ENCODE measurements at places on chromosomes 11 and 22.

DNA sequence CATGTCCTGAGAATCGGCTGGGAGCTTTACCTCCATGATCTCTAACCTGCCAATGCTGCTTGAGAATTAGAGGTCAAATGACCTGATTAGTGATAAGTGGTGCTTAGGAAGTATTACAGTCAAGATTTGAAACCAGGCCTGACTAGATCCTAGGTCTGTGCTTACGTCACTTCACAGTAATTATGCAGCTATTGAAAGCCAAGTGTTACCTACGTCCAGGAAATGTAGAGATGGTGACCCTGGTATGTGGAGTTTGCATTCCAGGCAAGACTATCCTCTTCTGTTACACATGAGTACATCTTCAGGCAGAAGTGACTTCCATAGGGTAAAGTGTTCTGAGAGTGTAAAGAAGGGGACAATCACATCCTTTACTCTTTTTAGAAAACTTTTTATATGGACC is 530.4 kb upstream of the TENM4 start:
- ATAC-seq, result no peak

- no peak for ATAC-seq
Observed at GRCh38 chr11:10038521-10039302, 255.3 kb downstream of the SBF2 start.

DNA sequence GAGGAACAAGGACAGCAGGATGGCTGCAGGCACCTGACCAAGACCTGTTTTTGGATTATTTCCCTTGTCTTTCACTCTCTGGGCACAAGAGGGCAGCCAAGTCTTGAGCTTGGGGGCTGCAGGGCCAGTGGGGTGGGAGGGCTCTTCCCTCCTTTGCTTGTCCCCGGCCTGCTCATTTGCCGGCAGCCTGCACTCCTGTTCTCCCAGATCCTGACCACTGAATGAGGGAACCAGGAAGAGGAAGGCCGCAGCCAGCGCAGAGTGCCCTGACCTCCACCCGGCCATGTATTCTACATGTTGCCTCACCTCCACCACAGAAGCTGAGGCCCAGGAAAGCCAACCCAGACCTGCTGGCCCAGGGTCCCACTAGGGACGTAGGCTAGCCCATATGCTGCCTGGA is 15.5 kb upstream of the NNMT start:
- ATAC-seq, result peak; percentile 91

DNA sequence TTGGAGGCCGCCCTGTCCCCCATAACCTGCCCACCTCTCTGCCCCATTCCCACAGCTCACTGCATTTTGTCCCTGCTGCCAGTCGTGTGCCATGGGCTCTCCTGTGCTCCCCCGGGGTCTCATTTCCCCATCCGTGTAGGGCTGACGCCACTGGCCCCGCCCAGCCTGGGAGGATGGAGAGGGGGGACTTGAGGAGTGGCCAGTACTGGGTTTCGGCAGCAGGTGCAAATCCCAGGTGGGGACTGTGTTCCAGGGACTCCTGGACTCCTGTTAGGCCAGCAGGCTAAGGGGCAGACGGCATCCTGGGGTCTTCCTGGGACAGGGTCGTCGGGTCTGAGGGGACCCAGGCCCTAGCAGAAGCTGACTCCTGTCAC is 1.2 kb upstream of the MYO7A start:
- no peak for ATAC-seq

GRCh38 chr11:1399386-1400316 is 9.9 kb downstream of the BRSK2 start:
- no peak for ATAC-seq

- no peak for ATAC-seq
Observed at GRCh38 chr22:31451709-31452571, 37.7 kb downstream of the EIF4ENIF1 start.

DNA sequence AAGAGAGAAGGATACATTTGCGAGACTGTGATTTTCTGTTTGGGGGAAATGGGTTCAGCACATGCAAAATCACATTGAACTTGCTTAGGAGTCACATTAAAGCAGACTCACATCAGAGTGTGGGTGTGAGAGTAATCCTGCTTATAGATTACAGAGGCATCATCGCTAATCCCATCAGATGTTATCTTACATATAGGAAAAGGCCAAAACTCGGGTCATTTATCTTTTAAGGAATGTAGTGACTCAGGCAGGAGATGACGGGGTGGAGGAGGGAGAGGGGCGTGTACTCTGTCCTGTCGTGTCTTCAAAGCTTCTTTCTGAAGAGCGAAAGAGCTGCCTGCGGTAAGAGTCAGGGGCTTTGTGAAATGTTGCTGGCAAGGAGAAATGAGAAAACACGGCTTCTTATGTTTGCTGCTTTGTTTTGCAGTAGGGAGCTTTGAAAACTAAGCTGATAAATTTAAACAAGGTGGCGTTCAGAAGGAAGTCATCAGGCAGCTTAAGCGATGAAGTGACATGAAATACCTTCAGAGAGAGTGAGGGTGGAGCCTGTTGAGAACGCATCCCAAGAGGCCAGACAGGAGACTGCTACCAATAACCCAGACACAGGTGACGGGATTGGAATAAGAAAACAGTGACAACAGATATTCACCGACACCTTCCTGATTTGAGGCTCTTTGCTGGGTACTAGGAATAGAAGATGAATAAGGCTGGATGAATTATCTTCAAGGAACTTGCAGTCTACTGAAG is 2.2 kb upstream of the C11orf16 start:
- ATAC-seq, result no peak

DNA sequence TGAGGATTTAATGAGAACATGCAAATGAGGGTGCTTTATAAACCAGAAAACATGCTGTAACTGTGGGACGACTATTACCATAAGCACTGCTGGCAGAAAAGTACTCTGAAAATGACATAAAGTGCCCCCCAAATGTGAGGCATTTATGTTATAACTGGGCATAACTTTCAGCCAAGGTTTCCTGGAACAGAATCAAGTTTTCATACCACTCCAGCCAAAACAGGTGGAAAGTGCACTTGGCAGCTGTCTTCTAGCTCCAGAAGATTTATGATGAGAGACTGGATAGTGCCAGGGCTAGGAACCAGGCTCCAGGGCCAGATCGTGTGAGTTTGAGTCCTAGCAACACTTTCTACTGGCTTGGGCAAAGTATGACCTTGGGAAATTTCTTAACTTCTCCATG is 339.2 kb downstream of the TENM4 start:
- no peak for ATAC-seq

GRCh38 chr11:37442576-37442975 is 844.5 kb upstream of the RAG2 start:
- ATAC-seq, result no peak

DNA sequence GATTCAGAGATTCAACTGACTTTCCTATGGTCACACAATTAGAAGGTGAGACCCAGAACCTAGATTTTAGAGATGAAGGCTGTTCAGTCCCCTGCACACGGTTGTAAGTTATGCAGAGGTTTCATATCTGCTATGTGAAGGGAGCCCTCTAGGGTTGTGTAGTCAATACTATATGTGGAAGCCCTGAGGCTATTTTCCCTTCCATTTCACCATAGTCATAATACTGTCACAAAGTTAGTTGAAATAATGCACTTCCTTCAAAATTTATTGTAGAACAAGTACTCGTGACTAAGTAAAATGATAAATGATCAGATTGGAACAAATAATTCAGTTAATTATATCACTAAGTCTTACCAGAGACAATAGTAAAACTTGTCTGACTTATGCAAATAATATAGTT is 48.8 kb downstream of the ENDOD1 start:
- no peak for ATAC-seq

DNA sequence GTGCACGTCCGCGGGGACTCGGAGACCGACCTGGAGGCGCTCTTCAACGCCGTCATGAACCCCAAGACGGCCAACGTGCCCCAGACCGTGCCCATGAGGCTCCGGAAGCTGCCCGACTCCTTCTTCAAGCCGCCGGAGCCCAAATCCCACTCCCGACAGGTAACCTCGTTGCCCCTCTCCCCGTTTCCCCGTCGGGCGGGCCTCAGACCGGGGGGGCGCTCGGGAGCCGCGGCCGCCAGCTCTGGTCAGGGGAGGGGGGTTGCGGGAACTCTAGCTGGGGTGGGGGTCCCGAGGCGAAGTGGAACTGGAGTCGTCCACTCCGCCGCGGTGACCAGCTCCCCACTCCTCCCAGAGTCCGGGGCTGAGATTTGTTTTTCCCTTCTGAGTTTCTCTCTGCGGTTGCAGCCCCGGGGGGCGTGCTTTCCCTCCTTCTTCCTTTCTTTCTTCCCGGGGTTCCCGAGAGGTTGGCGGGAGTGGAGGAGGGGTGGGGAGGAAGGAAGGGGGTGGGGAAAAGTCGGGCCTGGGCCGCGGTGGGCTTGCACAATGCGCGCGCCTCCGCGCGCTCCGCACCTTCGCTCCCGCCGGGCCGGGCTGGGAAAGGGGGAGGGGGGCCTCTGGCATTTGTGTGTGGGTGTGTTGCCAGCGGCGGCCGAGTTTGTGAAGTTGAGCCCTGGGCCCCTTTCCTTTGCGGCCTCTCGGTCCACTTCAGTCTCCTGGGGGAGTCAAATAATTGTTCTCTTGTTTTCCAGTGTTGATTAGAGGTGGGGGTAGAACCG is 952 bp downstream of the YAP1 start:
- peak; percentile 54 for ATAC-seq

DNA sequence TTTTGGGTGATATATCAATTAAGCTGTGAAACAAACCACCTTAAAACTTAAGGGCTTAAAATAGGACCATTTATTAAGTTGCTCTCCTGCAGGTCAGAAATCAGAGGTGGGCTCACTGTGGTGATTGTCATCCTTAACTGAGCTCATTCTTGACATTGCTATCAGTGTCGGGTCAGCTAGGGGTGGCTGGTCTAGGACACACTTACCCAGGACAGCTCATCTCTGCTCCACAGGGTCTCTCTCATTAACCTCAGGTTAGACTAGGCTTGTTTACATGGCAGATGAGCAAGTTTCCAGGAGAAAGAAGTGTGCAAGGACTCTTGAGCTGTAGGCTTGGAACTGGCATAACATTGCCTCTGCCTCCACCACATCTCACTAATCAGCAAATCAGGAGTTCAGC is 601.0 kb upstream of the RAG2 start:
- no peak for ATAC-seq

GRCh38 chr22:43811777-43812148 is 342 bp downstream of the EFCAB6 start:
- peak; percentile 78 for ATAC-seq

GRCh38 chr11:48088682-48089050 is 108.3 kb downstream of the PTPRJ start:
- peak; percentile 61 for ATAC-seq

DNA sequence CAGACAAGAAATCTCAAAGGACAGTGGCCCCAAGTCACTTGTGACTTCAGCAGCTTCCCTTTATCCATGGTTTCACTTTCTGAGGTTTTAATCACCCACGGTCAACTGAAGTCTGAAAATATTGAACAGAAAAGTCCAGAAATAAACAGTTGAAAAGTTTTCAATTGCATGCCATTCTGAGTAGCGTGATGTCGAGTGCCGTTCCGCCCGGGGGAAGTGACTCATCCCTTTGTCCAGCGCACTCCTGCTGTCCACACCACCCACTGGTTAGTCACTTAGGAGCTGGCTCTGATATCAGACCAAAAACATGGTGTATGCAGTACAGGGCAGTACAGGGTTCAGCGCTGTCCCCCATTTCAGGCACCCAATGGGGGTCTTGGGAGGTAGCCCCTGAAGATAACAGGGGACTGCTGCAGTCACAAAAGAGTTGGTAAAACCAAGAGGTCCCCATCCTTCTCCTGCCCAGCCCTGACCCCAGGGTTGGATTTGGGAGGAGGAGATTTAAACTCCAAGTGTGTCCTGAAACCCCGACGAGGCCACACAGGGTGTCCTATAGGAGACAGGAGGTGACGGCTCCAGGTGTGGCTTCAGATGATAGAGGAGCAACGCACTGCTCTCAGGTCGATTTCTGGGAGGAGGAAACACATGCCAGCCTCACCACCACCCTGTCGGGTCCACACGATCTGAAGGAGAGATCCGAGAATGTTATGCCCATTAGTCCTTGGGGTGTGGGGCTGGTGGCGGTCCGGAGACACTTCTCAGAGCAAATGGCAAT is 390.1 kb downstream of the CTTN start:
- ATAC-seq, result peak; percentile 83

GRCh38 chr22:32331236-32331917 is 26.3 kb upstream of the RFPL3 start:
- no peak for ATAC-seq

GRCh38 chr11:10640308-10640707 is 53.2 kb downstream of the IRAG1 start:
- ATAC-seq, result no peak
